DND-41 (cell line): ENCODE measurements at places on chromosomes 3 and 15.

DNA sequence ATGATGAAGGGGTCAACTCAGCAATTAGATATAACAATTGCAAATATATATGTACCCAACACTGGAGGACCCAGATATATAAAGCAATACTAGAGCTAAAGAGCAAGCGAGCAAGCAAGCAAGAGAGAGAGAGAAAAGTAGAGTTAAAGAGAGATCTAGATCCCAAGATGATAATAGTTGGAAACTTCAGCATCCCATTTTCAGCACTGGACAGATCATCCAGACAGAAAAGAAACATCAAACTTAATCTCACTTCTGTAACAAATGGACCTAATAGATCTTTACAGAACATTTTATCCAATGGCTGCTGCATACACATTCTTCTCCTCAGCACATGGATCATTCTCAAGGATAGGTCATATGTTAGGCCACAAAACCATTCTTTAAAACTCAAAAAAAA, 23.2 kb downstream of the PEAK1 start:
- no peaks in the 10 kb centered on the region for H3K36me3 ChIP-seq
- DNase-seq, result no peak
- H3K27me3 ChIP-seq, result no peaks in the 10 kb centered on the region
- H3K4me3 ChIP-seq, result no peak overlapping the region

GRCh38 chr15:74428970-74429780, 4.6 kb downstream of the SEMA7A start:
- no peak overlapping the region for H3K4me3 ChIP-seq
- peaks cover 37% of the 10 kb centered on the region for H3K4me1 ChIP-seq
- H3K27ac ChIP-seq, result no peak overlapping the region
- no peaks in the 10 kb centered on the region for H3K36me3 ChIP-seq

DNA sequence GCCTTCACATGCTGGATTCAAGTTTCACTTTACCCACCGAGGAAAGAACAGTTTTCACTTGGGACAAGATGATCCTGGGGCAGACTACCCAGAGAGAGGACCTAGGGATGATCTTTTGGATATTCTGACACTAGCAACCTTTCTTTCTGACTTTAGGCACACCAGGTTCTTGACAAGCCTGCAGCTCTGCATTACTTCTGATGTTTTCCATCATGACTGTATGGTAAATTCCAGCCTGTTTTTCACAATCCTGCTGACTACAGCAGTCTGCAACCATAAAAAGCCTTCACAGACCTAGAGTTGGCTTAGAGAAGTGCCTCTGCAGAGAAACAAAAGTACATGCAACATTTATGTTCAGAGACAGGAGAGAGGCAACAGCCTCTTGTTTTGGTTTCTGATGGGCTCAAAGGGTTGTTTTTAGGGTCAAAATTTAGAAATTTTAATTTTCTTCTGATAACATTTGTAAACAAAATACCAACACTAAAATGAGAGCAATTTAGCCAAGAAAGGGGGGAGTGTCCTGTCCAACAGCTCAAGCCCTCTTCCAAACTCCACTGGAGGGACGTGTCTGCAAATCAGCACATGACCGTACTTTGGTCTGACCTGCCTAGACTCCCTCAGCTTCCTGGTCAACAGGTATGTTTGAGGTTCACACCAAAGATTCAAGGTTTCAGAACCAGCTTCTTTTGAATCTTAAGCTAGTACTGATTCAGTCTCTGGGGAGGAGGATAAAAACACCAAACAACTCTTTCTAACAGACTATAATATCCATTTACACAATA, 799 bp downstream of the ABI3BP start:
- H3K27ac ChIP-seq, result no peak overlapping the region
- H3K27me3 ChIP-seq, result no peaks in the 10 kb centered on the region
- H3K4me1 ChIP-seq, result no peaks in the 10 kb centered on the region
- H3K4me3 ChIP-seq, result no peak overlapping the region
- no peaks in the 10 kb centered on the region for H3K36me3 ChIP-seq

DNA sequence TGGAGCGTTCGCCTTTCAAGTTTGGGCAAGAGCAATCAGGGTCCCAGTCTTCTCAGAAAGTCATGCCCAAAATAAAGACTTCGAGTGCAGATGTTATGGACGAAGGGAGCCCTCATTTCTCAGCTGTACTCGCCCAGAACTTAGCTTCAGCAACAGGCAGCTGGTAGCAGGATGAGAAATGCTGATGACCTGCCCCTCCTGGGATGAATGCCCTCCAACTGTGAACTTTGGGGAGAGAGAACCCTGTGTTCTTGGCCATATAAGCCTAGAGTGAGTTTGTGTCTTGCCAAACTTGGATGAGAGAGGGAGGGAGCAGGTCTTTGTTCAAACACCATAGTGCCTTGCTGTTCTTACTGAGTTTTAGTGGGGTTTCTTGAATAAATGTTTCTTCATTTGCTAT, 400.3 kb downstream of the LRTM1 start:
- no peaks in the 10 kb centered on the region for H3K36me3 ChIP-seq
- H3K27ac ChIP-seq, result no peak overlapping the region
- no peaks in the 10 kb centered on the region for H3K27me3 ChIP-seq
- DNase-seq, result no peak
- H3K4me1 ChIP-seq, result no peaks in the 10 kb centered on the region

GRCh38 chr15:74318376-74319137, 48.9 kb downstream of the CYP11A1 start:
- no peaks in the 10 kb centered on the region for H3K4me1 ChIP-seq
- H3K27ac ChIP-seq, result no peak overlapping the region
- no peaks in the 10 kb centered on the region for H3K36me3 ChIP-seq
- no peaks in the 10 kb centered on the region for H3K27me3 ChIP-seq
- no peak overlapping the region for H3K4me3 ChIP-seq
- DNase-seq, result no peak

GRCh38 chr3:37161351-37161750, 13.0 kb downstream of the LRRFIP2 start:
- H3K27me3 ChIP-seq, result no peaks in the 10 kb centered on the region
- no peak overlapping the region for H3K27ac ChIP-seq
- H3K4me3 ChIP-seq, result no peak overlapping the region
- peaks cover 12% of the 10 kb centered on the region; the same call in 1 of the 2 replicates for H3K36me3 ChIP-seq
- no peak for DNase-seq

DNA sequence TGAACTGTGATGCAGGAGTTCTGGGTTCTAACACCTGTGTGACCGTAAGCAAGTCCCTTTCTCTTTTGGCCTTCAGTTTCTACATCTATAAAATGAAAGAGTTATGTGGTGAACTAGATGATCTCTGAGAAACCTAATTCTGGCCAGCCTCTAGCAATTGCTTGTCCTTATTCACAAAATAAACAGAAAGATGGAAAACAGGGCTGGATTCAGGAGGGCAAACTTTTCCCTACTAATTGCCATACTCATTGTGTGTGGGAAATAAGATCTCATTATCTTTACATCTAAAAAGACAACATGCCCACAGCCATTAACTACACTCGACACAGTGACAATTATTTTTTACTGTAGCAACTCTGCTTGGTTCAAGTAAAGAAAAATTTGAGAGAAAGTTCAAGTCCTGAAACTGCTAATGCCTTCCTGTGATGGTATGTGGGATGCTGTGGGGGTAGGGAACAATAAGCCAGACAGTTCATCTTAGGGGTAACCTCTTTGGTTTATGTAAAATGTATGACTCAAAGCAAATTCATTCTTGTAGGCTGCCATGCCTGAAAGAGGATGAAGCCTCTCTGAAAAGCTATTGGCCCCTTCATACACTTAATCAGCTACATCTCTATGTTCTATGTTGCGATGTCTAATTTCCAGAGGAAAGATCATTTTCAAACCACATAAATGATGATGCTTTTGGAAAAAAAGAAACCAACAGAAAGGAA, 177.6 kb upstream of the BCL6 start:
- DNase-seq, result no peak
- peaks cover 33% of the 10 kb centered on the region for H3K4me1 ChIP-seq
- H3K4me3 ChIP-seq, result no peak overlapping the region
- no peaks in the 10 kb centered on the region for H3K36me3 ChIP-seq

- no peaks in the 10 kb centered on the region for H3K36me3 ChIP-seq
- H3K4me3 ChIP-seq, result no peak overlapping the region
- H3K4me1 ChIP-seq, result peaks cover 22% of the 10 kb centered on the region
- DNase-seq, result no peak
- no peaks in the 10 kb centered on the region for H3K27me3 ChIP-seq
Observed at GRCh38 chr3:161508852-161509477, 12.4 kb downstream of the OTOL1 start.

- H3K36me3 ChIP-seq, result no peaks in the 10 kb centered on the region
- H3K4me3 ChIP-seq, result no peak overlapping the region
- no peak for DNase-seq
- no peaks in the 10 kb centered on the region for H3K27me3 ChIP-seq
- H3K27ac ChIP-seq, result no peak overlapping the region
Observed at GRCh38 chr15:100834731-100835130, 44.9 kb upstream of the ALDH1A3 start.

- no peaks in the 10 kb centered on the region for H3K4me1 ChIP-seq
- no peaks in the 10 kb centered on the region for H3K27me3 ChIP-seq
- no peak for DNase-seq
- no peak overlapping the region for H3K4me3 ChIP-seq
Observed at GRCh38 chr3:128167973-128168674, 14.8 kb downstream of the EEFSEC start.

- no peak overlapping the region for H3K27ac ChIP-seq
- H3K4me3 ChIP-seq, result no peak overlapping the region
- DNase-seq, result no peak
- H3K4me1 ChIP-seq, result no peaks in the 10 kb centered on the region
- H3K27me3 ChIP-seq, result no peaks in the 10 kb centered on the region
- H3K36me3 ChIP-seq, result no peaks in the 10 kb centered on the region
Observed at GRCh38 chr15:101570241-101570640, 80.7 kb upstream of the PCSK6 start.

GRCh38 chr3:184378651-184379357, 797 bp upstream of the THPO start:
- H3K36me3 ChIP-seq, result no peaks in the 10 kb centered on the region
- DNase-seq, result no peak
- no peak overlapping the region for H3K27ac ChIP-seq
- H3K4me1 ChIP-seq, result no peaks in the 10 kb centered on the region
- H3K27me3 ChIP-seq, result no peaks in the 10 kb centered on the region
- H3K4me3 ChIP-seq, result no peak overlapping the region

DNA sequence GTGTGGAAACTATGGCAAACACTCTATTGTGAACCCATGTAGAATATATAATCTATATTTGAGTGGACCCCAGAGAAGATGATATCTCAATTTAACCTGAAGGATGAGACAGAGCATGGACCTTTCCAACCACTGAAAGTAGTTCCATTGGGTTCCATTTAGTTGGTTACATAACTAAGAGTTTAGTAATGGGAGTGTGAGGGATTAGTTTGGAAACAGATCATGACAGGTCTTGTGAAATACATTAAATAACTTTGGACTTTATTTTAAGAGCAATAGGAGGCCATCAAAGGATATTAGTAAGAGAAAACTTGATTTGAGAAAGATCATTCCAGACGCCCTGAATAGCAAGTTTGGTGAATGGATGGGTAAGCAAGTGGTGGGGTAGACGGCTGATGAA, 487.2 kb upstream of the ROBO2 start:
- H3K27me3 ChIP-seq, result no peaks in the 10 kb centered on the region
- no peaks in the 10 kb centered on the region for H3K36me3 ChIP-seq
- H3K4me3 ChIP-seq, result no peak overlapping the region
- no peak overlapping the region for H3K27ac ChIP-seq

DNA sequence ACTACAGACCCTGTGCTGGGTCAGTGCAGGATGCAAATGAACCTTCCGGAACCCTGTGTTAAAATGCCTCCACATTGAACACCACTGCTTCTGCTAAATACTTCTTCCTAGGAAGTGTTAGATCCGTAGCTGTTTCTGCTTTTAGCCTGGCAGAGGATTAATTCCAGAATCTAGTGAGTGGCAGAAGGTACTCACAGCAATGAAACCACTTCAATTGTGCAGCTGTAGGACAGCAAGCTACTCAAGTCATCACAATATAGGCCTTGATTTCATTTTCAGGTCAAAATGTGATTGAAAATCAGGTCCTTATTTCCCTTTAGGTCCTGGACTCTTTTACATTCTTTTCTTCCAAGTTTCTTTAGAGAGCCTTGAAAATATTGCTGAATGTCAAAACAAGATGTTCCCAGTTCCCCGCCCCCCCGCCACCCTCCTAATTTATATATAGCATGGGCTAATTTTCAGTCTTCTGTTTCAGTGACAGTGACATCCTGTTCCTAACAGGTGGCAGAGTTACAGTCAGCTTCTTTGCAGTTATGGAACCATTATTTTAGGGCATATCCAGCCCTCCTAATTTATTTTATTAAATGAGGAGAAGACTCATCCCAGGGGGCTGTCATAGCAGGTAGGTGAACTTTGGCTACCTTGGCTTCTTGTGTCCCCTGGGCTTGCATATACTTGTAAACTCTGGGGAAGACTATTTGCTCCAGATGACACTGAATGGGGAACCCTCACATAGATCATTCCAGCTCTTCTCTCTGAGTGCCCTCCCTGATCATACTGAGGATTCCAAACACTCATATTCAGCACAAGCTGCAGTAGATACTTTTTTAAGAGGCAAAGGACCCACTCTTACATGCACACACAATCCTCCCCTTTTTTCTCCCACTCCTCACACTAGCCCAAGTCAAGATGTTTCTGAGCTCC, 28.0 kb upstream of the ARNT2 start:
- H3K36me3 ChIP-seq, result no peaks in the 10 kb centered on the region
- H3K27ac ChIP-seq, result no peak overlapping the region
- no peaks in the 10 kb centered on the region for H3K4me1 ChIP-seq
- H3K4me3 ChIP-seq, result no peak overlapping the region
- H3K27me3 ChIP-seq, result no peaks in the 10 kb centered on the region

DNA sequence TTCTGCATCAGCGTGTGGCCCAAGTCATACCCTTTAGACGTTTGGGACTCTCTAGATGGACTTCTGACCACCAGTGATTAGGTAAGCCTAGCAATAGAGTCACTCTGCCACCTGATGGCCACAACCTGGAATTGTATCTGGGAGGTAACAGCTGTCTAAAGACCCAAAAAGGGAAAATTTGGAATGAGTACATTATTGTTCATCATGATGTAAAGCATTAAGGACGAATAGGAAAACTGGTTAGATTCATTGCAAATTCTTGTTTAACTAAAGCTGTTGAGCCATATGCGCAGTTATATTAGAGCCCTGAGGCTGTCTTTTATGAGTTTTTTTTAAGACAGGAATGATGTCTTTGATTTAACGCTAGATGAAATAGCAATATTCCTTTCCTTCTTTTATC, 63.6 kb downstream of the FAM81A start:
- H3K27me3 ChIP-seq, result no peaks in the 10 kb centered on the region
- no peak for DNase-seq
- H3K4me3 ChIP-seq, result no peak overlapping the region
- H3K4me1 ChIP-seq, result no peaks in the 10 kb centered on the region
